GM12878 (cell line): ENCODE measurements at places on chromosomes 7 and 10. TPM values are rescaled to one million over a fixed set of nuclear protein-coding genes. Genes with fewer than 3 reads are reported as not detected.

GRCh38 chr7:111990643-111991042 lies 215.6 kb downstream of the DOCK4 start:
- no peak for DNase-seq

DNA sequence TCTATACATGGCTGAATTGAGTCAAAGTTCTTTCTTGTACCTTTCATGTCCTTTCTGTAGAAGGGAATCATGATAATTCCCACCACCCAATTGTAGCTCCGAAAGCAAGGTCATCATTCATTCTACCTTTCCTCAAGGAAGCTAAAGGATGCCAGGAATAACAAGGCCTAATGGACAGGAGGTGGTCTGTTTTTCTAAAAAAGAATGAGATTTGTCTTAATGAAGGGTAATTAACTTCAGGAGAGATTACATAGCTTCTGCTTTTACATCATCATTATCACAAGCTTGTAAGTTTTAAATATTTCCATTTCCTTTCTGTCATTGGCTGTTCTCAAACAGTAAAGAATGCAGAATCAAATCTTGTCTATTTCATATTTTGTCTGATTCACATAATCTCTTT lies 249.5 kb upstream of the SORCS1 start:
- DNase-seq: no peak

DNA sequence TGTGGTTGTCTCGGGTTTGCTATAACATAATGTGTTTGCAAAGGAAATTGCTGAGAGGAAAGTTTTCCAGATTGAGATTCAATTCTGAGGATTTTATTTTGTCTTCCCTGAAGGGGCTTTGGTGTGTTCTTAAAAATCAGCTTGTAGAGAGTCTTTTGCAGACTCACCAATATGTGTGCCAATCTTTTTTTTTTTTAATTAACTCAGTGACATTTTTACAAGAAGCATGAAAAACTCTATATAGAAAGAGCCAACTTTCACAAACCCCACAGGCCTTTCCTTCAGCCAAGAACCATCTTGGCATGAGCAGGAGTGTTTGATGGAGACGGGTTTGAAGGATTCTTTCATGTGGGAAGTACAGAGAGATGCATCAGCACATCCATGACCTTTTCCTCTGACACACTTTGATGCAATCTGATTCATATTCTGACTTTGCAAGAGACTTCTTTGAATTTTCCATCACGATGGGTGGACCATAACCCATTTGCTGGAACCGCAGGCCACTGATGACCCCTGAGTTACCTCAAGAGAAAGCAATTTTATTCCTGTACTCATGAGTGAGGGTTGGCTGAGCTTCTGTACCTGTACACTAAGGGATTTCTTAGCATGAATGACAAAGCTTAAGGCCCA lies 892.6 kb downstream of the XPNPEP1 start:
- no peak for DNase-seq

DNA sequence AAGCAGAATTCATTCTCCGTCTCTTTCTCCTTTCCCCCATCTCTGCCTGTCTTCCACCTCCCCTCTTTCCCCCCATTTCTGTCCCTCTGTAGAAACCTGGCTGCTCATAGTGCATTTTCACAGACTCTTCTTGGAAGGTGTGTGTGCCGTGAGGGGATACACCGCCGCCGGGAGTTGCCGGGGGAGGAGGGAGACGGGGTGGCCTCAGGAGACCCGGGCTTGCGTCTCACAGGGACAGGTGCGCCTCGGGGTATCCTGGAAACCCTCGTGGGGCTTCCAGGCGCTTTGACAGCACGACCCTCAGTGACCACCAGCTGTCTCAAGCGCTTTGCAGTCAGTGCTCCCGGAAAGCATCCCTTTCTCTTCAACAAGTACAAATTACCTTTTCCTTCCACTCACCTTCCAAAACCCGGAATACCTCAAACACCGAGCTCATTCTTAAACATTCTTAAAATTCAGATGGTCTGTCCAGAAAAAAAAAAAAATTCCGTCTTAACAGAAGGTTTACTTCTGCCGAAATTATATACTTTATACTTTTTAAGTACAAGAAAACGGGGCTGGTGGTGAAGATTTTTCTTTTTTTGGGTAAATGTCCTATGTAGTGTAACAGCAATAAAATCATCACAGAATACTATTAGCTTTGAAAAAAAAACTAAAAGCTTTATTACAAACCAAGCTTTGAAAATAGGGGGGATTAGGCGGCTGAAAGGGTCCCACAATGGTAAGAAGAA lies 8.2 kb downstream of the EMX2 start:
- DNase-seq: no peak

DNA sequence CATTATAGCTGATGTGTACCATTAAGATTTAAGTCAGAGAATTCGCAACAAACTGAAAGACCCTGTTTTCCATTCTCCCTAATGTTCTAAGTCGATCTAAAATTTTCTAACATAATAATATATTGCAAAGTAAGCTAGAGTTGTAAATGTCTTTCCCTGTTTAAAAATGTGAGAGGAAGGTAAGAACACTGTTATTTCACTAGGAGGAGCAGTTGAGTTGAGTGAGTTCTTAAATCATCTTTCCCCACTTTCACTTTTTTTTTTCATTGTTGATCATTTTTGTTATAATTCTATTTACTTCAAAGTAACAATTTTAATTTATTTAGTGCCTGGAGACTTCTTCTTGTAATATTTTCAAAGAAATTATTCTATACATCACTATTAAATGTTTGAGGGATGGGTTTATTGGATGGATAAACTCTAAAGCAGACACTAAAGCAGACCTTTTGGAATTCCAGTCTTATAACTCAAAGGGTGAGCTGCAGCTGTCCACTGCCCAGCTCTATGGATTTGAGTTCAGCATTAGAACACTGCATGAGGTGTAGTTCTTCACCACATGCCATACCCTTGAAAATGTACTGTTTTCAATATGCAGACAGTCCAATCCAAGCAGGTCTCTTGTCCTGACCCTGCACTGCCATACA lies 181.3 kb upstream of the FZD1 start:
- DNase-seq: no peak

GRCh38 chr7:7521259-7521658 lies 14.4 kb downstream of the COL28A1 start:
- no peak for DNase-seq

DNA sequence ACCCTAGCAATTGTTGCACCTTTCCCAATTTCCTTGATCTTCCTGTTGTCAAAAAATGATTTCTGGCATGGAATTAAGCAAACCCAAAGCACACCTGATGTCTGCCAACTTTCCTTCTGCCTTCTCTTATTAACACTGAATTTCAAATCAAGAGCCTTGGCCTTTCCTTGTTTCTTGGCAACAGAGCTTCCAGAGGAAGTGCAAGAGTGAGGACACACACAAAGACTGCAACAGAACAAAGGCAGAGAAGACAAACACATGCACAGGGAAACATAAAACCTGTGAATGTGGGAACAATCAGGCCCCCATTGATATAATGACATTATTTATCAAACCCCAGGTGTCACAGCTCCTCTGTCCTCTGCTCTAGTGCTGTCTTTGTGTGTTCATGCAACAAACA lies 73.0 kb upstream of the IL6 start:
- no peak for DNase-seq

GRCh38 chr10:98391578-98391991 lies 23.4 kb downstream of the PYROXD2 start:
- no peak for DNase-seq

DNA sequence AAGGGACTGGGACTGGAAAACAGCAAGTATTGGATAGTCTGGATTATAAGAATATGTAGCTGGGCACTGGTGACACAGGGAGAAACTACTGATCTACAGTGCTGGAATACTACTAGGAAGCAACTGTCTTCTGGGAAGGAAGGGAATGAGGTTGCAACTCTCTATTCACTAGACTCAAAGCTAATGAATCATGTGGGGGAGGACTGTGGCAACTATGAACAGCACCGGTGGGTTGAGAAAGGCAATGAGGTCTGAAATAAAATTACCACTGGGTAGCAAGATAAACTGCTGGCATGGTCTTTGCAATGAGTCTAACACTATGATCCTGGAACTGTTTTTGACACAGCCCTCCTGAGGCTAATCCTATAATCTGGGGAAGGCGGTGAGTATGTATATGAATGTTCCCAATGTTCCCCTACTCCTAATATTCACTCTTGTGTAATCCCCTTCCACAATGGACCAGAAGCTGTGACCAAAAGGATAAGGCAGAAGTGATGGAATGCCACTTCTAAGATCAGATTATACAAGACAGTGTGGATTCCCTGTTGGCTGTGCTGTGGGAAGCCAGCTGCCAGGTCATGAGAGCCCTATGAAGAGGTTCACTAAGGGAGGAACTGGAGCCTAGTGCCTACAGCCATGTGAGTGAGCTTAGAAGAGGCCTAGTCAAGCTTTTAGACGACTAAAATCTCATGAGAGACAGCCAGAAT lies 101.3 kb upstream of the DNAJB12 start:
- DNase-seq: no peak

- no peak for DNase-seq
Measured at GRCh38 chr7:31924251-31924650, 146.0 kb downstream of the PDE1C start.

DNA sequence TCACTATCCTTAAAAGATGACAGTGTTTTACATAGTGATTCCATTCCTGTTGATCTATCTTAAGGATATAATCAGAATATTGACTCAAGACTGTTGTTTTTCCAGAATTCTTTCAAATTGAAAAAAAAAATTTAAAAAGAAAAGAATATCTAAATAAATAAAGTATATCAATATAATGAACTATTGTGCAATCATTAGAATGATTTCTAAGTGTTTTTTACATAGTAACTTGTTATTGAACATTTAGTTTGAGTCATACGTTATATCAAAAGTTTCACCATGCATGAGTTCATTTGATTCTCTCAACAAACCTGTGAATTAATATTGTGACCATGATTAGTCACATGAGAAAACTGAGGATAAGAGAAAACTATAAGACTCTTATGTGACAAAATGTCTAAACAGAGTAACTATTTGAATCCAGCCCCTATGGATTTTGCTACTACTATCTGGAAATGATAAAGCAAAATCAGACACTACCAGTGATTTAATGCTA lies 46.1 kb downstream of the KLF6 start:
- no peak for DNase-seq

- no peak for DNase-seq
Measured at GRCh38 chr7:94280851-94281250, 113.8 kb upstream of the COL1A2 start.

DNA sequence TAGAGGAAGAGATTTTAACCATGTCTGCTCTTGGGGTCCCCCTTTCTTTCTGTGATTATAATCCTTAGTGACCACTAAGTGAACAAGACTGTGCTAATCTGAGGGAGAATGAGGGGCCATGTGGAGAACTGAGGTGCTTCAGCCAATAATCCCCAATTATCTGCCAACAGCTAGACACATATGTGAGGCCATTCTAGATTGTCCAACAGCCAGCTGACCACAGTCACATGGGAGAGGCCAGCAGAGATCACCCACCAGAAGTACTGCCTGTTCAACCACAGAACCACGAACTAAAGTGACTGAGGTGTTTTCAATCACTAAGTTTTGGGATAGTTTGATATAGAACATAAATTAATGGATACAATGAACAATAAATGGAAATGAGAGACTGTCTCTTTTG lies 74.3 kb downstream of the SEMA3E start:
- no peak for DNase-seq

DNA sequence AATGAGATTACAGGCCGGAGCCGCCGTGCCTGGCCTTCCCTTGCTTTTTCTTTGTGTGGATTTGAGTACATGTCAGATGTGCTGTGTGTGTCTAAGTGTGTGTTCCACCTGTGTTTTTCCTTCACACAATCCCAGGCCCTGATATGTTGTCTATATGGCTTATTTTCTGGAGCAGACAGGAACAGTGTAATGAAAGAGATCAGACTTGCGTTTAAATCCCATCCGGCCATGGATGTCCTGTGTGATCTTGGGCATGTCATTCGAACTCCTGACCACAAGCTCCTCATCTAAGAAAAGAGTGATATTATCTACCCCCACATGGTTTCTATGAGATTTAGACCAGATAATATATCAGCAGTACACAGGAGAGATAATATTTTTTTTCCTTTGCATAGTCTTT lies 37.2 kb downstream of the APBB1IP start:
- DNase-seq: no peak

DNA sequence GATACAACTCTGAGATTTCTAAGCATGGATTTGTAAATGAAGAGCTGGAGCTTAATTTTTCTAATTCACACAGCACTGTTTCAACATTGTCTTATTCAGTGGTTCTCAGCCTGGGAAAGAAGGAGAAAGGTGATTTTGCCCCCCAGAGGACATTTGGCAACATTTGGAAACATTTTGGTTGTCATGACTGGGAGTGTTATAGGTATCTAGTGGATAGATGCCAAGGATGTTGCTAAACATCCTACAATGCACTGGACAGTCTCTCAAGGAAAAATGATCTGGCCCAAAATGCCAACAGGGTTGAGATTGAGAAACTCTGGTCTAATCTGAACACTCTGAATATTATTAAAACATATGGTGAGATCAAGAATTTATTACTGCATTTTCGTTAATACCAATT lies 3.8 kb upstream of the CAV2 start:
- DNase-seq: no peak

DNA sequence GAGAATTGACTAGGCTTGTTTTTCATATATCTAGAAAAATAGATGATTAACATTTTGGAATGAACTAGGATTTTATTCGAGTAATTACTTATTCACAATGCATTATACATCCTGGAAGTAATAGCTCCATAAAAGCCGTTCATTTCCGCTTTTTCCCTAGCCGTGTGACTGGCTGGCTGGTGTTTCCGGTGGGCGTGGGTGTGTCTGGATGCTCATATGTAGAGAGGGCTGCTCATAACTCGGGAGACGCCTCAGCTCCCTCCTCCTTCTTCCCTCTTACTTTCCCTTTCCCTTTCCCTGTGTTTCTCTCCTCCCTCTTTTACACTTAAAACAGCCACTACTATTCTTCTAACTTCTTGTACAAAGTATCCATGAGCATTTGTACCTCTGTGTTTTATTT lies 187.7 kb upstream of the VSTM2A start:
- DNase-seq: no peak

GRCh38 chr7:50304129-50304910 lies at the start of gene IKZF1:
IKZF1 (plus strand) TSS chr7:50304716; CDS start chr7:50319062, 14,346 bp downstream.
- no peak for DNase-seq

- DNase-seq: no peak
Measured at GRCh38 chr7:7369134-7369533, 166.5 kb downstream of the COL28A1 start.

CRCP gene
- 23.6 and 25.0 TPM in 2 replicates for total RNA-seq

PODXL gene
- total RNA-seq: 0.59 and 0.66 TPM in 2 replicates

DKK1 gene
- total RNA-seq: 0.77 TPM in 1 of 2 replicates, not detected in the other

CACNB2 gene
- total RNA-seq: 0.93 and 1.1 TPM in 2 replicates

NXPH1 gene
- total RNA-seq: not detected in 2 replicates

FMC1 gene
- total RNA-seq: 10.9 and 11.9 TPM in 2 replicates

PIP gene
- total RNA-seq: not detected in 2 replicates

ASB10 gene
- not detected in 2 replicates for total RNA-seq

RADIL gene
- total RNA-seq: 0.11 TPM in 1 of 2 replicates, not detected in the other
